ENCODE measurements at places on chromosomes 1 and 21. TPM values are rescaled to one million over a fixed set of nuclear protein-coding genes. Genes with fewer than 3 reads are reported as not detected.

CAPN8 gene
- not detected for total RNA-seq

GRCh38 chr1:43316738-43317520, 16.1 kb downstream of the TIE1 start:
- DNase-seq = no peak

PTGER3 gene
- total RNA-seq = 0.52 TPM

DNA sequence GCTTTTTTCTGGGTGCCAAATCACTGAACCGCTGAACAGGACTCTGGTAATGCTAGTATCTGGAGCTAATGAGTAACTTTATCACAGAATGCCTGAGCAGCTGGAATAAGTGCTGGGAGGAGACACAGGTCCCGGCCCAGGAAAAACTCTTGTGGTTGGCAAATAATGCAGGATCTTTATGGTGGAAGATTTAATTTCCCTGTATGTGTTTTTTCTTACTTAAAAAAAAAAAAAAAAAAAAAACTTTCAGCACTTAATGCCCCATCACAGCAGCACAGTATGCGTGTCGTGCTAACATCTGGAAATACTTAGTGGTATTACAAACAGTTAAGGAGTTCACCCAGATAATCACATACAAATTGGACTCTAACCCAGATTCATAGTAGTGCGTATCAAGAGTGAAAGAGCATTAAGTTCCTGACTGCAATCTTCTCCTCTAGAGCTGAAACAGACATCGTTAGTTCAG, 220.7 kb downstream of the TOMM20 start:
- DNase-seq = peak; percentile 94

DNA sequence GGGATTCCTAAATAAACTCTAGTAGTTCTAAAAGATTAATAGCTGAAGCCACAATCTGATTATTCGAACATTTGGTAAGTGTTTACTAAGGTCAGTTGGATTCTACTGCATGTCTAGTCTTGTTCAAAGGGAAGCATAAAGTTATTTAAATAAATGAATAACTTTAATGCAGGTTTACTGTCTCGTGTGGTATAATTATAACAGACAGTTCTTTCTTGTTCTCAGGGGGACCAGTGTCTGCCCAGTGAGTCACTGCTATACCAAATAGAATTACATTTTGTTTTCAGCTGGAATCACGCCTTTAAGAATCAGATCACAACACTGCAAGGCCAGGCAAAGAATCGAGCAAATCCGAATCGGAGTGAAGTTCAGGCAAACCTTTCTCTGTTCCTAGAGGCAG, 45.1 kb downstream of the SMG7 start:
- DNase-seq = no peak

DNA sequence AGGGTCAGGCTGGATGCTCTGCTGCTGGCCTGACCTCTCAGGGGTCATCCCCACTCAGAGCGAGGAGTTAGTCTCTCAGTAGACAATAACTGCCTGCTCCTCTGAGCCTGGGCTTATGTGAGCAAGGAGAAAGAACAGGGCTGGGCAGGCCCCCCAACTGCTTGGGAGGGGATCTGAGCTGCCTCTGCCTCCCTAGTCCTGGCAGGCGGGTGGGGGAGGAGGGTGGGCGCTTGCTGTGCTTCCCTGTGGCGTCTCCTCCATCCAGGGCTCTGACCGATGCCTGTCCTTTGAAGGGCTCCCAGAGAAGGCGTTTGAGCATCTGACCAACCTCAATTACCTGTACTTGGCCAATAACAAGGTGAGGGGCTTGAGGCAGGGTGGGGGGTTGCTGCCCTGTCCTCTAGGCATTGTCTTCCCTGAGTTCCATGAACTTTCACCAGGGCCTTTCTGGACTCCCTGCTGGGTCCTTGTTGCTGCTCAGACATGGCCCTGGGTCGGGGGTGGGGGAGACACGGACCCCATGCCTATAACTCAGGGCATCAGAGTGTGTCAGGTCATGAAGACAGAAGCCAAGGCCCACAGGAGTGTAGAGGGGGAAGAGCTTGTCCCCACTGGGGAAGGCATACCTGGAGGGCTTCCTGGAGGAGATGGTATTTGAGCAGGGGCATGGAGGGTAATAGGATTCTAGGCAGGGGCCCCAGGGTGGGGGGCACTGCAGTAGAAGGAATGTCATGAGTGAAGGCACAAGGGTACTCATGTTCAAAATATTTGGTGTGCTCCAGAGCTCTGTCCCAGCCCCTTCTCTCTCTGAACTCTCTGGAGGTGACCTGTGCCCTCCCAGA, 12.5 kb downstream of the PODN start:
- no peak for DNase-seq

RHEX gene
- total RNA-seq = 11.6 TPM

DNA sequence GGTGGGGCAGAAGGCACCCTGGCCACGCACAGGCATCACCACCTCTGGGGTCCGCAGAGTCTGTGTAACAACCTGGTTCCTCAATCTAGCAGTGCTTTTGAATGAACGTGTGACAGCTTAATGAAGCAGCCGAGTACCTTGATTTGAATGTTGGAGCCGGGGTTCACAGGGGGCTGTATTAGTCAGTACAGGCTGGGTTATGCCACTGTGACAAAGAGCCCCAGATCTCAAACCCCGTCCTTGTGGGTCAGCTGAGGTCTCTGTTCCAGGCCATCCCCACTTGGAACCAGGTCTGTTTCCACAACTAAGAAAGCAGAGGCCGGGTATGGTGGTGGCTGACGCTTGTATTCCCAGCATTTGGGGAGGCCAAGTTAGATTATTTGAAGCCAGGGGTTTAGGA, 10.5 kb downstream of the TMEM240 start:
- no peak for DNase-seq

DNA sequence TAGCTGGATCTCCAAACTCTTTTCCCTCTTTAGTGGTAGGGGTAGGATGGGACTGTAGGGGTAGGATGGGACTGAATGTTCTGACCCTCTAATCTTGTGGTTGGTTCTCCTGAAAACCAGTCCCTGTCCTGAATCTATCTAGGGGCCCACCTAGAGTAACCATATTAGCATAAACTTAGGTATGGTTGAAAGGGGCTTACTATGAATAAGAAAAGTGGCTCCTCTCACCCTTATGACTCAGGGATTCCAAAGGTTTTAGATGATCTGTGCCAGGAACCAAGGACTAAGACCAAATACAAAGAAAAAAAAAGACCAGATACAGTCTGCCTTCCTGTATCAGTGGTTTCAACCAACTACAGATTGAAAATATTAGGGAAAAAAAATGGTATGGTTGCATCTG, 28.9 kb downstream of the RNF2 start:
- peak; percentile 47 for DNase-seq

GRCh38 chr1:93810316-93810715, 68.7 kb downstream of the DNTTIP2 start:
- DNase-seq = no peak
